ENCODE measurements at places on chromosomes 16 and 17. TPM values are rescaled to one million over a fixed set of nuclear protein-coding genes. Genes with fewer than 3 reads are reported as not detected.

DNA sequence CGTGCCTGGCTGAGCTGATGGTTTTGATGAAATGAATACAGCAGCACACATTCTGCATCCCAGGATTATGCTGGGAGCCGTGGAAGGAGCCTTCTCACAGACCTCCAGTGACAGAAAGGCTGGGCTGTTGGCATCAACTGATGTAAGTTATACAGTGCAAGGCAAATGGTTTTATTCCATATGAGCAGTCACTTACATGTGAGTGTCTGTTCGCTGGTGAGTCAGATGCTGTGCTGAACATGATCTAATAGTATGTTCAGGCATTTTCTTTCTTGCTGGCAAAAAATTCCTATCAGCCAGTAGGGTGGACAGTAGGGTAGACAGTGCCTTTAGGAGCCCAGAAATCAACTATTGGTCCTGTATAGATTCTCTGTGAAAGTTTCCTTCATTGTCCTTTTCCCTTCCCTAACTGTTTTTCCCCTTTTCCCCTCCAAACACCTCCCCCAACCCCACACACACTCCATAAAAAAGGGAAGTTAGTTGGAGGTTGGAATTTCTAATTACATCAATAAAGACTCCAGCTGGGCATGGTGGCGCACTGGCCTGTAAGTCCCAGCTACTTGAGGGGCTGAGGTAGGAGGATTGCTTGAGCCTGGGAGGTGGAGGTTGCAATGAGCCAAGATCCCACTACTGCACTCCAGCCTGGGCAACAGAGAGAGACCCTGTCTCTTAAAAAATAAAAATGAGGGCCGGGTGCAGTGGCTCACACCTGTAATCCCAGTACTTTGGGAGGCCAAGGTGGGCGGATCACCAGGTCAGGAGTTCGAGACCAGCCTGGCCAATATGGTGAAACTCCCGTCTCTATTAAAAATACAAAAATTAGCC is 36.2 kb downstream of the LDHD start:
- DNase-seq = no peak

DNA sequence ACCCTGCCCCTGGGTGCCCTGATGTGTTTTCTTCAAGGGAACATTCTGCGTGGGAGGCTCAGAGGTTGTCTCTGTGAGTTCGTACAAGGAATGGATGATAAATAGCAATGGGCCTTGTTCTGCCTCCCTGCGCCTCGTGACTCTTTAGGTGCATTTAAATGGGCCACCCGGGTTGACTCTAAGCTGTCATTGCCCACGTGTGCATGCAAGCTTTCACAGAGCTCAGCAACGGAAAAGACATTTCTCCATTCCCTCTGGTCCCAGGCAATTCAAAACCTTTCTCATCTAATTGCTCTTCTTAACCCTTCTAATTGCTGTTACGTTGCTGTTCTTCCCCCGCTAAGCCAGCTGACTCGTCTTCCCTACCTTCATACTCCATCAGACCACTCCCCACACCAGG is 71.5 kb upstream of the SDK2 start:
- no peak for DNase-seq

DNA sequence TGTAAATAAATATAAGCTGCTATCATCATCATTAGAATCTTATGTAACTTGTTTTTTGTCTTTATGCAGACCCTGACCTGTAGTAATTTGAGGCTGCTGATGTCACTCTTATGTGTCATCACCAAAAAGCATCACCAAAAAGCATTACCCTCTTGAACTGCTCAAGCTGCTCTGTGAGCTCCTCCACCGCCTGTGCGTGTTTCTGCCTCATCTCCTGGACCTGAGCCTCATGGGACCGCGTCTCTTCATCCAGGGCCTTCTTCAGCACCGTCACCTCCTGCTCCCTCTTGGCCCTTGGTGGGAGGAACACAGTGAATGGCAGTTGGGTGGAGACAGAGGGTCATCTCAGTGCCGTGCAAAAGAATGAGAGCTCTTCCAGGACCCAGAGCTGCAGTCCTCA is 82.4 kb downstream of the NDE1 start:
- DNase-seq = no peak

- DNase-seq = no peak
Measured at GRCh38 chr16:48542020-48542473, 67.9 kb downstream of the N4BP1 start.

DNA sequence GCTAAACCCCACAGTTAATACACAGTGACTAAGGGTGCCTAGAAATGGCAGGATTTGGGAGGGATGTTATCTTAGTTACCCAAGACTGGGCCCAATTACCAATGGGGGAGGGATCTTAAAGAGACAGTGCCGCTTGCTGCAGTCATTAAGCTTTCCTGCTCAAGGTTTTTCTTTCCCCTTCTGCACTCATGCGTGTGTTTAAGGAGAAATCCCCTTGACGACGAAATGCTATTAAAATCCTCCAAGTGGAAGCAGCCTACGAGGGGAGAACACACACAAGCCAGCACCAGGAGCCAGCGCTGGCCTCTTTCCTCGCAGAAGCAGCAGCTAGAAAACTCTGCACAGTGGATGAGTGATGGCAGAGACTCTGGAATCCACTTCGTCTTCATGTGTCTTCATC is 22.0 kb downstream of the SALL1 start:
- DNase-seq = no peak

DNA sequence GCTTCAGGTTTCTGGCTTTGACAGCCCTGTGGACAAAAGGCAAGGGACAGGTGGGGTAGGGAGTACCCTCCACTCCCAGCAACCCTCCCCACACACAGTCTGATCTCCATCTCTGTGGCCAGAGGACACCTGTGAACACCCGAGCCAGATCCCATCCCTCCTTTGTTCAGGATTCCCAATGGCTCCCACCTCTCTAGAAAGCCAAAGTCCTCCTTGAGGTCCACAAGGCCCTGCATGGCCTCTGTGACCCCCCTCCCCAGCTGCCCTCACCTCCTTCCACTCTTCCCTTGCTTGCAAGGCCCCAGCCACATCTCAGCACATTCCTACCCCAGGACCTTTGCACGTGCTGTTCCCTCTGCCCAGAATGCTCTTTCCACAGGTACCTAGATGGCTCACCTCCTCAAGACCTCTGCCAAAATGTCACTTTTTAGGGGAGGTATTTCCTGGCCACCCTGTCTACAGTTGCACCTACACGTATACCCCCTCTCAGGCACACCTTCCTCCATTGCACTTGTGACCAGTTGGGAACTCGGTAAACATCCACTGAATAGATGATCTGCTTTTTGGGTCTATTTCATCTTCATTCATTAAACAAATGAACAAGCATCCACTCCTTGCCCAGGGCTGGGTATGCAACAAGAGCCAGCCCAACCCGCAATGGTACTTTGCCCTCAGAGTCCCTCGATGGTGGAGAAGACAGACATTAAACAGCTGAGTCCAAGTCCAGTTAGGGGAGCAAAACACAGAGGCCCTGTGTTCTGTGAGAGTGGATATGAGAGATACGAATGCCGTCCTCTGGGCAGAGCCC is 107.0 kb downstream of the CRLF3 start:
- DNase-seq = peak; percentile 5

- DNase-seq = no peak
Measured at GRCh38 chr16:89581045-89581695, 5.6 kb downstream of the CPNE7 start.

DNA sequence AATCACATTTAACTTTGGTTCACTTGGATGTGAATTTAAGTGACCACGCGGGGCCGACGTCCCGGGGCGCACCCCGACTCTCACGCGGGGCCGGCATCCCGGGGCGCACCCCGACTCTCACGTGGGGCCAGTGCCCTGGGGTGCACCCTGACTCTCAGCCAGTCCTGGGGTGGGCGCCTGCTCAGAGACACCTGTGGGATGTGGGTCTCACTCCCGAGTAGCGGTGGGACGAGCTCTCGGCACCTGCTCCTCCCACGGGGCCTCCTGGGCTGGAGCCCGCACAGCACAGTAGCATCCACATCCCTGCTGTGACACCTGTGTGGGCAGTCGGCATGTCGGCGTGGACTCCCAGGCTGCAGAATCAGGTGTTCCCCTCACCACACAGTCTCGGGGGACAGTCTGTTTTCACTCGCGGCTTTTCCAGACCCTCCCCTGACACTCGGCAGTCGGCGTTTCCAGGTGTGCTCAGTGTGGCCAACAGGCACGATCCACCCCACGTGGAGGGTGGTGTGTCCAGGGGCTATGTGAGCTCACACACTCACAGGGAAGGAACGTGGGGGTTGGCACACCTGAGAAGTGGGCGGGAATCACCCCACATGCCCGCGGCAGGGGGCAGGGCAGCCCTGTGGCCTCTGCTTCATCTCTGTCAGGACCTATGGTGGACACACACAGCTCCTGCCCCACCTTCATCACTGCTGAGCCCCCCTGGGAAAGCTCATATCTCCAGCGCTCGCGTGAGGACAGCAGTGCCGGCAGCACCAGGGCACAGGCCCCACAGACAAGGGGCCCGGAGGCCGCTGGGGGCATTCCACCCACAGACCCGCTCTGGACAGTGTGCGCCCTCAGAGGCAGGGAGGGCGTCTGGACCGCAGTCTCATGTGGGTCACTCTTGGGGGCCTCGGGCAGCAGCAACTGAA is 51.8 kb downstream of the LMF1 start:
- no peak for DNase-seq

DNA sequence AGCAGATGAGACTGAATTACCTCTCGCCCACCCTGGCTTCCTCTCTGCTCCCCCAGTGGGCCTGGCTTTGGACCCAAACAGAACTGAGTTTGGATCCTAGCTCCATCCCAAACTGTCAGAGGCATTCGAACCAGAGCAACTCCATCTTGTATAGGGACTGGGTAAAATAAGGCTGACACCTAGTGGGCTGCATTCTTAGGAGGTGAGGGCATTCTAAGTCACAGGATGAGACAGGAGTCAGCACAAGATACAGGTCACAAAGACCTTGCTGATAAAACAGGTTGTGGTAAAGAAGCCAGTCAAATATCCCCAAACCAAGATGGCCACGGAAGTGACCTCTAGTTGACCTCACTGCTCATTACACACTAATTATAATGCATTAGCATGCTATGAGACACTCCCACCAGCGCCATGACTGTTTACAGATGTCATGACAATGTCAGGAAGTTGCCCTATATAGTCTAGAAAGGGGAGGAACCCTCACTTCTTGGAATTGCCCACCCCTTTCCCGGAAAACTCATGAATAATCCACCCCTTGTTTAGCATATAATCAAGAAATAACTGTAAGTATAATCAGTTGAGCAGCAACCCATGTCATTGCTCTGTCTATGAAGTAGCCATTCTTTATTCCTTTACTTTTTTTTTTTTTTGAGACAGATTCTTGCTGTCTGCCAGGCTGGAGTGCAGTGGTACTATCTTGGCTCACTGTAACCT is 44.4 kb downstream of the LYRM1 start:
- no peak for DNase-seq

DNA sequence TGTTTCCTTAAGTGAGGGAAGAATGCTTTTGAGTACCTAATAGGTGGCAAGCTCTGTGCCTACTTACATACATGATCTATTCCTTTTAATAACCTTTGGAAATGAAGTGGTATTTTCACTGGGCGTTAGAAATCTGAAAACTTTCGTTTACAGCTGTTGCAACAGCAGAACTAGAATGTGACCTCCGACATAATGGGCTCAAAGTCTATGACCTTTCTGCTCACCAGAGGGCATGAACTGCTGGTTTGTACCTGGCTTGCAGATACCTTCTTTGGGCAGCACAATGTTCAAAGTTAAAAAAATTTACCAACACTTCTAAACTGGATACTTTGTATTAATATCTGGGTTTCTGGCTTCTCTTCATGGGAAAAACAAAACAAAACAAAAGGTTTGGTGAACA is 24.3 kb downstream of the CA4 start:
- DNase-seq = no peak

GRCh38 chr17:50693036-50693682 is 14.6 kb downstream of the ANKRD40 start:
- DNase-seq = no peak

DNA sequence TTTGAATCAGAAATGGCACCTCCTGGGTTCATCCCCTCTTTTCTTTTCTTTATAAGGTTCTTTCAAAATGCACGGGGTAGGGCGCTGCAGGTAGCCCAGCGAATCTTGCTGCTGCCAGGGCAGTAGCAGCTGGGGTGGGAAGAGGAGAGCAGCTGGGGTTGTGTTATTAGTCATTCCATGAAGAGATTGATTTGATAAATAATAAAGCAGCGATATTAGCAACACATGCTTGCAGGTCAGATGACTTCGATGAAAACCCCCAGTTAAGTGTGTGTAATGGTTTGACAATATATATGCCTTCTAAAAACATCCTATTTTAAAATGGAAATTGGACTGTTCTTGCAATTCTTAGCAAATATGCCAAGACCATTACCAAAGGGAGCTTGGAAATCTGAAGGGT is 200.7 kb downstream of the CCDC182 start:
- no peak for DNase-seq

DNA sequence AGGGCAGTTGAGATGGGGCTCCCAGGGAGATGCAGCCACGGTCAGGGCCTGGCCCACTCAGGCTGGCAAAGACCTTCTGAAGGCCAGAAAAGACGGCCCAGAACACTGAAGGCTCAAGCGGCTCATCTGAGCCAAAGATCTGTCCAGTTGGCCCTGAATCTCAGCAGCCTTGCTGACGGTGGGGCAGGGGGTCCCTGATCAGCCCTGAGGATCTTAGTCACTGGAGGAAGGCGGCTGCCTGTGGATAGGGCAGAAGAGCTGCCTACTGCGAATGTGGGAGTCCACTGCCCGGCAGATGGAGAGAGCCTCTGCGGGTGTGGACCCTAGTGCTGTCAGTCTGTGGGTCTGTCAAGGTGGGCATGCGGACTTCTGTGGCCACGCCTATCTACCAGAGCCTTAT is 1738.2 kb downstream of the TP53TG3F start:
- DNase-seq = no peak

- DNase-seq = no peak
Measured at GRCh38 chr17:79353548-79353947, 257.3 kb downstream of the RBFOX3 start.

Gene STRADA
- 36.6 TPM for total RNA-seq

Gene TBC1D3K
- total RNA-seq = not detected

Gene UTP18
- total RNA-seq = 68.8 TPM

Gene CPHXL2
- not detected for total RNA-seq

Gene ZNF18
- 10.8 TPM for total RNA-seq

Gene PYCARD
- 35.2 TPM for total RNA-seq
